ENCODE measurements at places on chromosomes 16 and 17. TPM values are rescaled to one million over a fixed set of nuclear protein-coding genes. Genes with fewer than 3 reads are reported as not detected.

GRCh38 chr17:33460781-33461450 lies 167.8 kb upstream of the ASIC2 start:
- DNase-seq: no peak
- no peaks in the 10 kb centered on the region for H3K36me3 ChIP-seq
- H3K27ac ChIP-seq: no peak overlapping the region
- no peaks in the 10 kb centered on the region for H3K27me3 ChIP-seq
- H3K4me3 ChIP-seq: no peak overlapping the region

DNA sequence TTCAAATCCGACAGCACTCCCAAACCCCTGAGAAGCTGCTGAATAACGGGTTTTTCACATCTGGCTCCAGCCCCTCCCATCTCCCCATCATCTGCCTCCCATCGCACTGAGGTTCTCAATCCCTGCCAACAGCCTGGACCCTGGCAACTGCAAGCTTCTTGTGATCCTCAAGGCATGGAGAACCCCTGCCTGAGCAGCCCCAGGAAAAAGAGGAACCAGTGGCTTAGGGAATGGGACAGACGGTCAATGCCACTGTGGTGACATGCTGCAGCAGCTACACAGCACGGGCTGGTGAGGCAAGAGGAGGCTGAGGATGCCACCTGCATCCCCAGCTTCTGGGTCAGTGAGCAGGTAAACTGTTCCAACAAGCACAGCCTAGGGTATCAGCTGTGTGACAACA lies 3.3 kb upstream of the MBTPS1 start:
- no peak overlapping the region for H3K27ac ChIP-seq
- H3K36me3 ChIP-seq: peaks cover 4% of the 10 kb centered on the region
- DNase-seq: no peak
- H3K4me1 ChIP-seq: peaks cover 10% of the 10 kb centered on the region
- no peaks in the 10 kb centered on the region for H3K27me3 ChIP-seq

DNA sequence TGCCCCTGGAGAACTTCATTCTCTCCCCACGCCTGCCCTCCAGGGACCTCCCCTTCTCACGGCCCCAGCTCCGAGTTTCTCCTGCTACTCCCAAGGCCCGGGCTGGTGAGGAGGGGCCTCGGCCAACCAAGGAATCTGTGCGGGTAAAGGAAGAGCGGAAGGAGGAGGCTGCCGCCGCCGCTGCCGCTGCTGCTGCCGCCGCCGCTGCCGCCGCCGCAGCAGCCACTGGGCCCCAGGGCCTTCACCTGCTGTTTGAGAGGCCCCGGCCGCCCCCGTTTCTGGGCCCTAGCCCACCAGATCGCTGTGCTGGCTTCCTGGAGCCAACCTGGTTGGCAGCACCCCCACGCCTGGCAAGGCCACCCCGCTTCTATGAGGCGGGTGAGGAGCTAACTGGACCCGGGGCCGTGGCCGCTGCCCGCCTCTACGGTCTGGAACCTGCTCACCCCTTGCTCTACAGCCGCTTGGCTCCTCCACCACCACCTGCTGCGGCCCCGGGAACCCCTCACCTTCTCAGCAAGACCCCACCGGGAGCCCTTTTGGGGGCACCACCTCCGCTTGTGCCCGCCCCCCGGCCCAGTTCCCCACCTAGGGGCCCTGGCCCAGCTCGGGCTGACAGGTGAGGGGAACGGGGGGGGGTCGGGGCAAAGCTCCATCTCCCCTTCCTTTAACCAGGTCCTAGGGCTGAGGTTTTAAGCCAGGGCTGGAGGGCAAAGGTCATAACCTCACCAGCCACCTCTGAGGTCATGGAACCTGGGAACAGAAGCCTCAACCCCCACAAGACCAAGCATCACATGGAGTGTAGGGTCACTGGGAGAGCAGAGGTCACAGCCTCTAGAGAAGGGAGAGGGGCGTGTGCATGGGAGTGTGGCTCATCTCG lies 11.0 kb downstream of the FBRS start:
- H3K27me3 ChIP-seq: no peaks in the 10 kb centered on the region
- DNase-seq: no peak
- no peak overlapping the region for H3K27ac ChIP-seq
- peaks cover 47% of the 10 kb centered on the region for H3K36me3 ChIP-seq

The WFDC1 gene
- not detected for total RNA-seq

All from endothelial cell of umbilical vein (primary cell).